ENCODE measurements at places on chromosomes 3 and 15.
A peak's percentile ranks its signal among the peaks of the same experiment; 100 is the strongest.

GRCh38 chr15:61474796-61475195 is 245.7 kb upstream of the RORA start:
- DNase-seq, result no peak

- DNase-seq, result no peak
These were observed 391.9 kb downstream of the OCA2 start for GRCh38 chr15:27707257-27707656.

DNA sequence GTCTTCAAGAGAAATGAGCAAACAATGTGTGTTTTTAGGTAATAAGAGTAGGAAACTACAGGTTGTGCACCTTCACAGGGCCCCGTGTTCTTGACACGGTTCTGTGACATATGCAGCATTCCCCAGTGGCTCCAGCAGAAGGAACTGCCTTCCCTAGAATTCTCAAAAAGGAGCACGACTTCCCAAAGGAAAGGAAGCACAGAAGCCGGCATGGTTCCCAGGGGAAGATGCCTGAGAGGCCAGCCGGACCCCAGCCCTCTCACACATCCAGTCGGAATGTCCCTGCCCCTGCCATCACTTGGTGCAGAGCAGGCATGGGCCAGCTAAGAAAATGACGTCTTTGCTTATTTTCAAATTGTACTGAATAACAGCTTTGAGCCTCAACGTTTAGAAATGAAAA is 187.3 kb upstream of the NSMCE3 start:
- DNase-seq, result no peak

- DNase-seq, result peak; percentile 43
These were observed 24.4 kb upstream of the COPG1 start for GRCh38 chr3:129224984-129225393.

DNA sequence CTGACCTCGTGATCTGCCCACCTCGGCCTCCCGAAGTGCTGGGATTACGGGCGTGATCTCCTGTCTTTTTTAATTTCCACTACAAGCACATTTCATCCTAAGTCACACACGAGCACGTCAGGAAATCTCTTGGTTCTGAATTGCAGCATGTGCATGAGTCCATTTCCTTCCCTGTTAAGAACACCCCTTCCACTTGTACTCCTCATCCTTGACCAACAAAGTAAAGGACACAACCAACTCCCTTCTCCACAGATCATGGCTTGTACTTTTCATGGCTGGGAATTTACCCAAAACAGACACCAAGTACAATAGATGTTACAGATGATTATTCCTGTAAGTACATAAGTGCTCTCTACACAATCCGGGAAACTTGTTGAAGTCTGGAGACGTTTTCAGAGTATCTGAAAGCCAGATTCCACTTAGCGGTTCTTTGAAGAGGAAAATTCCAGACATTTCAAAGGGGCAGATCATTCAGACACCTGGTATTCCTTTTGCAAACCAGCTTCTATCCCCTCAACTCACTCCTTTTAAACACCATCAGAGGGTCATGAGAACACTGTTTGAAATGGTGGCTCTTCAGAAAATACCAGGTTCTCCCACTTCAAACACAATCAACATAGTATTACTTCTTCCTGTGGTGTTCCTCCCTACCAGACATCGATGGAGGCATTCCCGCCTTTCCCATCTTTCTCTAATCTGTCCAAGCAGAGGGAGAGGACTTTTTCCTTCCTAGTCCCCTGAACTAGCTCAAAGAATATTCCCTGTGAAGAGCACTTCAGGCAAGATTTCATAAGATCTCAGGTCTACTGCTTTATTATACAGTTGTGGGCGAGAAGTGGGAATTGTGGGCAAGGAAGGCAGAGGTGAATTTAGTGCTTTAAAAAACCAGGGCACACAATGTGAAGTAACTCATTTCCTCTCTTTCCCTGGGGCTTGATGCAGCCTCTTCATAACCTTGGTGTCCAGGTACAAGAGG is 80.1 kb upstream of the TSC22D2 start:
- no peak for DNase-seq

DNA sequence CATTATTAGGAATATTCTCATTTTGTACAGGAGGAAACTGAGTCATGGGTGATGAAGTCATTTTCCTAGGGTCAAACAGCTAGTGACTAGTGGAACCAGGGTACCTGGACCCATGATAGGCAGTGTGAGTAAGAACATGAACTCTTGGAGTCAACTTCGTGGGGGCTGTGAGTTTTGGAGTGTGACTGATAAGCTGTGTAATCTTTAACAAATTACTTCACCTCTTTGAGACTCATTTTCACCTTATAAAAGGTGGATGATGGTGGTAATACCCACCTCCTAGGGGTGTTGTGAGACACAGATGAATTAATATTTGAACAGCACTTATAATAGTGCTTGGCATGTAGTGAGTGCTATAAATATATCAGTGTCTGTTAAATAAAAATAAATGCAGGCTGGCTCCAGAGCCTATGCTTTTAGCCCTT is 9.1 kb downstream of the SEMA6D start:
- DNase-seq, result no peak

- DNase-seq, result no peak
These were observed 134.9 kb upstream of the THBS1 start for GRCh38 chr15:39445931-39446330.

DNA sequence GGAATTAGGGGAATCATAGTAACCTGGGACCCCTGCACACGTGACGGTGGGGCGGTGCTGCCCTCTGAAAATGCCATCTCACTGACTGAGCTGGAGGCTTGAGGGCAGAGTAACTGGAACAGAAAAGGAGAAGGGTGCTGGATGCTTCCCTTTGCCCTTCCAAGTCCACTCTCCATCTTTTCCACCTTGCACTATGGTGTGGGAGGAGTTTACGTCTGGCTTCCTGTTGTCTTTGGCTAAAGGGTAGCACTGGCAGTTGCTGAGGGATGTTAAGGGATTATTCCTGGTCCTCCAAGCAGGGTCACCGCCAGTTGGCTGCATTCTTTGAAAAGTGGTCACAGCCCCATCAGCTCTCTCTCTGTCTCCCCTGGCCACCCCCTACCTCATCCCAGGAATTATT is 129.4 kb upstream of the SNTN start:
- DNase-seq, result peak; percentile 54

DNA sequence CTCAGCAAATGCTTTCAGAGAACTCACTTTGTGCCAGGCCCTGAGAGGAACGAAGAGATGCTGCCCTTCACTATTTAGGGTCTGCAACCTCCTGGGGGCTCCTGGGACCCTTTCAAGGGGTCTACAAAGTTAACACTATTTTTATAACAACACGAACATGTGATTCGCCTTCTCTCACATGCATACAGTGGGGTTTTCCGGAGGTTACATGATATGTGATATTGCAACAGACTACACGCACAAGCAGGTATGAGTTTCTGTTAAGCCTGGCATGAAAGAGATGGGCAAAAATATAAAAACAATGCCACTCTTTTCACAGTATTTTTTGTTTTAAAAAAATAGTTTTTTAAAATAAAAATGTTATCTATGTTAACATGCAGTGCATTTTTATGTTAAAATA is 10.3 kb downstream of the STARD5 start:
- no peak for DNase-seq

DNA sequence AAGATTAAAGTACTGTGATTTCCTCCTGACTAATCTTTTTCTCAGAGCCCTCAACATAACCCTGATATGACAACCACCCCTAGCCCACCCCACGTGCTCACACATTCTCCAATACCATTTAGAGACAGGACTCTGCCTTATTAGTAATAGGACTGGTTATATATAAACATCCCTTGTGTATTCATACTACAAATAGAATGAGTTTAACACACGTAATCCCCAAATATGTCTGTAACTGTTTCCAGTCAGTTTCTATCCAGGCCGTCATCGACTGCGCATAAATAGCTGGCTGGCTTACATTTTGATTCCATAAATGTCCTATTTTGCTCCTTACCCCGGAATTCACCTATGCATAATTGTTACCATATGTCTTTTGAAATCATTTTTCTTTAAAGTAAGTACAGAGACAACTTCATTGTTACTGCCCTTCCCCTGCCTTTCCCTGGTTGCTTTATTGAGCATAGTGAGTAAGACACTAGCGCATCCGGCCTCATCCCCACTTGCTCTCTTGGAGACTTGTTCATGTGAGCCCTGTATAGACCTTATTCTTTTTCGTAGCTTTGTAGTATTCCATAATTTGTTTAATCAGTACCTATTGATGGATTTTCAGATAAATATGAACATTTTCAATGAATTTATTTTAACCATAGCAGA is 3.5 kb upstream of the P2RY14 start:
- DNase-seq, result no peak

GRCh38 chr15:38559131-38559530 is 5.5 kb downstream of the RASGRP1 start:
- no peak for DNase-seq

- no peak for DNase-seq
These were observed 82.3 kb upstream of the LPP start for GRCh38 chr3:188071636-188072035.

DNA sequence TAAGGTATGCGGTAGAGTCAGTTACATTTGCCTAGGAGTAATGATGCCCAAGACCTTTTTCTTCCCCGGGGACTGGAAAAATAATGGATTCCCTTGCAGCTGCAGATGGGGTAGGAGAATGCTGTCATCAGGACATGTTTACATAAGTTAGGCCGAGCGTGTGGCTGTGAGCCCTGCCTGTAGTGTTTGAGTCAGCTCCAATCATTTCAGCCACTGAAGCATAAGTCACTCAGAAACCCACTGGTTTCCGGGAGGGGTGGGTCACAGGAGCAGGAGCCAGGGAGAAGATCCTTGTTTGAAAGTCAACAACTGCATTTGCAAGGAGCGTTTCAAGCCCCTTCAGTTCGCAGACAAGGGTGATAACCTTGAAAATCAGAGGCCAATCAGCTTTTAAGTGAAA is 562.3 kb downstream of the MCTP2 start:
- no peak for DNase-seq

- no peak for DNase-seq
These were observed 52.1 kb upstream of the TLE3 start for GRCh38 chr15:70149667-70150404.

GRCh38 chr15:71186267-71186666 is 71.0 kb downstream of the THSD4 start:
- DNase-seq, result no peak

DNA sequence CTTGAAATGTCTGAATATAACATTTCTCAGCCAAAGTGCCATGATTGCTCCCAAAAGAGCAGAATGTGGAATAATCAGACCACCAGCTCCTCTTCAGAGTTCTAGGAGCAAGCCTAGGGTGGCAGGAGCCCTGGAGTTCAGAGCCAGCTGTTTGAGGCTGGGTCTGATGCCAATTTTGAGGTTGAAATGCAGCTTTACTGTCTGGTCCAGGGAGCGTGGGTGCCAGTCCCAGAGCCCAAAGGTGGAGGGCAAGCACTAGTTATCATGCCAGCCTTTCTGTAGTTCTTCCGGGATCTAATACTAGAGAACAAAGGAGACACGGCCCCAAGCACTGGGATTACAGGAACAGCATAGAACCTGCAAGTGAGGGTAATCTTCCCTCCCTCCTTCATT is 69.3 kb downstream of the TNFAIP8L3 start:
- DNase-seq, result no peak

GRCh38 chr3:96813134-96813819 is 1.1 kb upstream of the EPHA6 start:
- DNase-seq, result peak; percentile 90

GRCh38 chr15:71325481-71325880 is 210.2 kb downstream of the THSD4 start:
- no peak for DNase-seq

GRCh38 chr3:43760938-43761337 is 70.2 kb downstream of the ABHD5 start:
- DNase-seq, result no peak

GRCh38 chr3:193762657-193763056 is 169.6 kb downstream of the OPA1 start:
- no peak for DNase-seq

DNA sequence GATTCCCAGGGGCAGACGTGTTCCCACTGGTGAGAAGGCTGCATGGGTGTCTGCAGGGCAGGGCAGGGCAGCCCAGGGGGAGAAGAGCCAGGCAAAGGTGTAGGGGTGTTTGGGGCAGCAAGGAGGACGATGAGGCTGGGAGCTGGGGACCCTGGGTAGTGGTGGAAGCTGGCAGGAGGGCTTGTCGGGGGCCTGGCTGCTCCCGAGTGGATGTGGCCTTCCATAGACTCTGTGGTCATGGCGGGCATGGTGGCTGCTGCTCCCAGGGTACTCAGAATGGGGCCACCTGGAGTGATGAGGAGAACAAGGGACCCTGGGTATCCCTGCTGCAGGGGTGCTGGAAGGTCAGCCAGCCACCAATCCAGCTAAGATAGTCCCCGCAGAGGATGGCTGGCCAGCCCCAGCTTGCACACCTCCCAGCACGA is 107.5 kb downstream of the WNT7A start:
- no peak for DNase-seq

- DNase-seq, result no peak
These were observed 19.0 kb upstream of the PRICKLE2 start for GRCh38 chr3:64244011-64244942.

- no peak for DNase-seq
These were observed 18.3 kb upstream of the CYP11A1 start for GRCh38 chr15:74385733-74386132.

GRCh38 chr3:172217877-172218276 is 178.5 kb downstream of the FNDC3B start:
- no peak for DNase-seq

DNA sequence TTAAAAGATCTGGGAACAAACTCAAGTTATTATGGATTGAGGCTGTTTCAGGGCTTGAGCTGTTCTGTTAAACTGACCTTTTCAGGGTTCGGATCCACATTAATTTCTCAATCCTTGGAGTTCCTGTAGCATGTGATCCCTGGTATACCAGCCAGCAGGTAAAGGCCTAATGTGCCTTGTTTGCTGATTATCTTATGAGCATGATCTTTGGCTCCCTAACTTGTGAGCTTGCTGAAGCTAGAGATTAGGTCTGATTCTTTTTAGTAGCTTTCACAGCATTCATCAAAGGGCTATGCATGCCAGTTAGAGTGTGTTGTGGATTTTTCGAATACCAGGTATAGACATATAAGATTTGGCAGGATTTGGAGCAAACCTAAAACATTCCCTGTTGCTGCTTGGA is 10.3 kb downstream of the CORO2B start:
- no peak for DNase-seq

DNA sequence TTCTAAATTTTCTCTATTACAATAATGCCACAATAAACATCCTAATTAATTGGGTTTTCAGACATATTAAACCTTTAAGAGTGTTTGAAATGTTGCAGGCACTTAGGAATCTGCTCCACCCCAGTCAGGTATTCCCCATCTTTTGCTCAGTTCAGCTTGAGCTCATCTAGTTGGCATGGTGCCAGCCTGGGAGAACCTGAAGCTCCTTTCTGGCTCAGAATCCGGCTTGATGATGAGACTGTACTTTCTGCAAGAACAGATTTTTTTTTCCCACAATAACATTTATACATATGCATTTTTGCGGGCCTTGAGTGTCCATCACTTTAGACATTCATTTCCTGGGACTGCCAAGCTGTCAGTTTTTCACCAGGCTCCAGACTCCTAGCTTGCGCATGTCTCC is 7.7 kb upstream of the OXSR1 start:
- DNase-seq, result no peak

- no peak for DNase-seq
These were observed 121.6 kb downstream of the UBE2E2 start for GRCh38 chr3:23324745-23325144.

- no peak for DNase-seq
These were observed 95.8 kb downstream of the SEC22A start for GRCh38 chr3:123297627-123297899.

- no peak for DNase-seq
These were observed 40.2 kb downstream of the TNFAIP8L3 start for GRCh38 chr15:51054535-51054934.

- no peak for DNase-seq
These were observed 133.9 kb downstream of the MYLK start for GRCh38 chr3:123750209-123750608.

GRCh38 chr3:136898954-136899353 is 36.9 kb downstream of the NCK1 start:
- DNase-seq, result no peak

GRCh38 chr3:15645740-15646501 is 44.4 kb downstream of the BTD start:
- no peak for DNase-seq
